Mesendoderm (in vitro differentiated cells): ENCODE measurements at places on chromosomes 2 and 18.
A peak's percentile ranks its signal among the peaks of the same experiment; 100 is the strongest.

DNA sequence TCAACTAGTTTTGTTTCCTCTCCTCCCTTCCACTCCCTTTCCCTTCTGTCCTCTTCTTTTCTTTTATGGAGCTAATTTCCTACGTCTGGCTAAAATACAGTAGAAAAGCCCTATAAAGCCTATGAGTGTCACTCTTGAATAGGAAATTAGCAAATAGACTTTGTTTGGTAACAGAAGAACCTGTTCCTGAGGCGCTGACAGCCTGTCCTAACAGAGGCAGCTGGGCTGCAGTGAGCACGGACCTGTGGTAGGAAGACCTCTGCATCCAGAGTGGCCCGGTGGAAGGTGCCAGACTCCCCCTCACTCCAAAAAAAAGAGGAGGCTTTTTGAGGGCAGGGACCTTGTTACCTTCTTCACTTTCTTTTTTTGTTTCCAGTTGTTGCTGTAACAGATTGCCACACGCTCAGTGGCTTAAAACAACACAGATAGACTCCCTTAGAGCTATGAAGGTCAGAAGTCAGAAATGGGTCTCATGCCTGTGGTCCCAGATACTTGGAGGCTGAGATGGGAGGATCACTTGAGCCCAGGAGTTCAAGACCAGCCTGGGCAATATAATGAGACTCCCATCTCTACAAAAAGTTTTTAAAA, 81.2 kb upstream of the TXNDC2 start:
- no peak for DNase-seq

DNA sequence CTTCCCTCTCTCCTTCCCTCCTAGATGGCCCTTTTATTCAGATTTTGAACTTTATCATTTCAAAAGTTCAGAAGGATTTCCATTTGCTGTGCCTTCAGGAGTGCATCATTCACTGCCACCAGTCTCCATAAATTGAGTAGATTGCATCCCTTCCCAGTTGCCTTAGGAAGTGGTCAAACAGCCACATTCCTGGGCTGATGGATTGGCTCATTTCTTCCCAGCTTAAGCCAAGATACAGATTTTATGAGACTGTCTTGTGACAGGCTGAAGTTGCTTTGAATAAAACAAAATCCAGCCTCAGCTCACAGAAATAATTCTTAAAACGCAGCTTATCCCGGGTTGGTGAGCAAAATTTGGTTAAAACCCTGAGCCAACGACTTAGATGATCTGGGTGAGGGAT, 9.8 kb downstream of the NRP2 start:
- DNase-seq = no peak

DNA sequence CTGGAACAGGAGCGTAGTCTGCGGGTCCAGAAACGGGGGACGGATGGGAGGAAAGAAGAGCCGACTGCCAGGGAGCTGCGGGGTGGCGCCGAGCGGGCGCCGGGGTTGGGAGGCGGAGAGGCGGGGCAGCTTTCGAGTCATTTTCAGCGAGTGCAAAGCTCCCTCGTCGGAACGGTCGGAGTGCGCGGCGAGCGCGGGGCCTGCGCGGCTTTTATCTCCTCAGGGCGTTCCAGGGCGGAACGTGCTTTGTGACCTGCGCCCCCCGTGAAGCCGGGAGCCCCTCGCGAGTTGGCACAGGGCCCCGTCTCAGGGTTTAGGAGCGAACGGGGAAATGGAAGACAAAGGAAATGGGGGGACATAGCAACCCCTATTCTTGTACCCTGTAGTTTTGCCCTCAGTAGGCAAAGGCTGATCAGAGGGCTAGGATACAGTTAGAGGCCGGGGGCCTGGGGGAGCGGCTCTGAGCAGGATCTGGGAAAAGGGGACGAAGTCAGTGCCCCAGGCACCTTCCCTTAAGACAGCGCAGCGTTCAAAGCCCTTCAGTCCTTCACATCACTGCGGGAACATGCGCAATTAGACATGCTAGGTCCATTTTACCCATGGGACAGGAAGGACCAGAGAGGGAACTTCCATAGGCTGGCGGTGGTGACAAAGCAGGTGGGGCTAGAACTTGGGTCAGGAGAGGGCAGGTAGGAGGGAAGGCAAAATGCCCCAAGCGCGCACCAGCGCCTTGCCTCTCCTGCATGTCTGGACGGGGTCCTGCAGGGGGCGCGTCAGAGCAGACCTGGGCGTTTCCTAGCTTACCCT, 60.1 kb upstream of the IL1RL1 start:
- DNase-seq = peak; percentile 63

DNA sequence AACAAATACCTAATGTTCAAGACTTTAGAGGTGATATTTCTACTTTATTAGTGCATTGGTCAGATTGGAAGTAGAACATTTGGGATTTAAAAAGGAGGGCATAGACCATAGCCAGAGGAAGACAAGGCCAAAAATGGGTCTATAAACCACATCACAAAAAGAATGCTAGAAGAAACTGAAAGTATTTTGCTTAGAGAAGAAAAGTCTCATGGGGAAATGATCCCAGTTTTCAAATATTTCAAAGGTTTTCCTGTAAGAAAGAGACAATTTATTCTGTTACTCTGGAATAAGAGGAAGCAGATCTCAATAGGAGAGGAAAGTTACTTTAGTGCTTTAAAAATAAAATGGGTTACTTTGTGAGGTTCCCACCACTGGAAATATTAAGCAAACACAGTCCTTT, 341.4 kb downstream of the TNS1 start:
- DNase-seq = no peak

DNA sequence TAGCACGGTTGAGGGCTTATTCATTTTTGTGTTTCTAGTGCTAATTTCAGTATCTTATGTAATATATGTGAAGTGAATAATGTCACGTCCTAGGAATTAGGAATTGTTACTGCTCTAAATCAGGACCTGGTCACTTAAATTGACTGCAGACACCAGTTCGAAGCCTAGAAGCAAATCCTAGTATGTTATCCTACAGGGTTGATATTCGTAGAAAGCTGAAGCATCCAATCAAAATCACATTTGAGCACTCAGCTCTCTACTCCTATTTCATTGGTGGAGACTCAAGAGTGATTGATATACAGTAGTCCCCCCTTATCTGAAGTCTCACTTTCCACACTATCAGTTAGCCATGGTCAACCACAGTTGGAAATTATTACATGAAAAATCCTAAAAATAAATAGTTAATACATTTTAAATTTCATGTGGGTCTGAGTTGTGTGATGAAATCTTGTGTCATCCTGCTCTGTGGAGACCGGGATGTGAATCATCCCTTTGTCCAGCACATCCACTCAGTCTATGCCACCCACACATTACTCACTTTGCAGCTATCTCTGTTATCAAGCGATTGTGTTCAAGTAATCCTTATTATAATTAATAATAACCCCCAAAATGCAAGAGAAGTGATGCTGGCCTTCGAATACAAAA, 35.2 kb upstream of the SCN9A start:
- DNase-seq = peak; percentile 22

- peak; percentile 60 for DNase-seq
These were observed 8.1 kb downstream of the CHMP1B start for GRCh38 chr18:11859282-11859830.

GRCh38 chr2:134425724-134426496, 172.0 kb downstream of the MGAT5 start:
- no peak for DNase-seq

GRCh38 chr2:217360781-217361482, 501.1 kb upstream of the TNP1 start:
- DNase-seq = no peak

GRCh38 chr2:59851836-59852475, 701.5 kb downstream of the BCL11A start:
- peak; percentile 44 for DNase-seq

GRCh38 chr2:105774781-105775337, 30.1 kb downstream of the NCK2 start:
- DNase-seq = no peak

DNA sequence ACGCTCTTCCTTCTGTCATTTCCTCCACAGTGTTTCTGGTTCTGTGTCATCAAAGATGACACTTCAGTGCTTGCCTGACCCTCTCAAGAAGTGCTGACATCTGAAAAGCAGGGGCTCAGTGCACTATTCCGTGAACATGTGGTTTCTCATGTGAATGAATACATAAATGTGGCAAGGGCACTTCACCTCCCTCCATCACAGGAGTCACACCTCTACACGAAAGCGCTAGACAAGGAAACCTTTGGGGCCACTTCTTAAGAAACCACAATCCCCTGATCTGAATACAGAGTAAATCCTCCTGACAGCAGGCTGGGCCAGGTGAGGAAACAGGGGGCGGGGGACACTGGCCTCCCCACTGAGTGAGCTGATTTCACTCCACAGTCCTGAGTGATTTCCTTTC, 145.8 kb upstream of the ACAA2 start:
- peak; percentile 72 for DNase-seq

DNA sequence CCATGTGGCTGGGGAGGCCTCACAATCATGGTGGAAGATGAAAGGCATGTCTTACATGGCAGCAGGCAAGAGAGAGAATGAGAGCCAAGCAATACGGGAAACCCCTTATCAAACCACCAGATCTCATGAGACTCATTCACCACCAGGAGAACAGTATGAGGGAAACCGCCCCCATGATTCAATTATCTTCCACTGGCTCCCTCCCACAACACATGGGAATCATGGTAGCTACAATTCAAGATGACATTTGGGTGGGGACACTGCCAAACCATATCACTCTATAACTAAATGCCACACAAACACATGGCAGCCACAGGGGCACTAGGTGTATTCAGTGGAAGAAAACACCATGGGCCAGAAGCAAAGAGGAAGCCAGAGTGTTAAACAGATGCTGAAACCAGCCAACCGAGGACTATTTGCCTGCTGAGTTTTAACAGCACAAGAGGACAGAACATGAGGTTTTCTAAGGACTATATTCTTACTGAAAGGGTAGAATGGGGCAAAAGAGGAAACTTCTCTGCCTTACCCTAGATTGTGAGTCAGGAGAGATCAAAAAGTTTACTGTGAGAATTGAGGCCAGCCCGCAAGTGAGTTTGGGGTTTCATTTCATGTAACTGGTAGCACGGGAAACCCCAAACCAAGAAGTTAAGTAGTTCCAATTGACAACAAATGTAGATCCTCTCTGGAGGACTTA, 49.2 kb downstream of the SIGLEC15 start:
- DNase-seq = no peak

- no peak for DNase-seq
These were observed 61.7 kb upstream of the NCK2 start for GRCh38 chr2:105683011-105683492.

GRCh38 chr2:27307287-27307544, 1.0 kb downstream of the UCN start:
- DNase-seq = no peak

- DNase-seq = peak; percentile 57
These were observed 534 bp upstream of the SOCS6 start for GRCh38 chr18:70288171-70288850.

DNA sequence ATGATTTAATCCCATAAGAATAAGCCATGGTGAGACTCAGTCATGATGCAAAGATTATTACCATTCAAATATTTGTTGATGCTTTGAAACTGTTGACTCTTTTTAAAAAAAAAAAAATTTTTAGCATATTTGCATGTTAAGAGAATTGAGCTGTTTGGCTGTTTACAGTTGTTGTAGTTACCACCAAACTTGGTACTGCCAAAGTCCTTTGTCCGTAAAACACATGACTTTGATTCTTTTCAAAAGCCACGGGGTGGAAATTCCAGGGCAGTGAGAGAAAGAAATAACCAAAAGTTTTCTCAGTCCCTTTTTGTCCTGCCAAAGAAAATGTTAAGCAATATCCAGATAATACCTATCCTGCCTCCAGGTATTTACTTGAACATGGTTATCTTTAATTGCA, 474.8 kb downstream of the METTL4 start:
- peak; percentile 63 for DNase-seq

- peak; percentile 94 for DNase-seq
These were observed 105.6 kb upstream of the LDLRAD4 start for GRCh38 chr18:13112982-13113381.

DNA sequence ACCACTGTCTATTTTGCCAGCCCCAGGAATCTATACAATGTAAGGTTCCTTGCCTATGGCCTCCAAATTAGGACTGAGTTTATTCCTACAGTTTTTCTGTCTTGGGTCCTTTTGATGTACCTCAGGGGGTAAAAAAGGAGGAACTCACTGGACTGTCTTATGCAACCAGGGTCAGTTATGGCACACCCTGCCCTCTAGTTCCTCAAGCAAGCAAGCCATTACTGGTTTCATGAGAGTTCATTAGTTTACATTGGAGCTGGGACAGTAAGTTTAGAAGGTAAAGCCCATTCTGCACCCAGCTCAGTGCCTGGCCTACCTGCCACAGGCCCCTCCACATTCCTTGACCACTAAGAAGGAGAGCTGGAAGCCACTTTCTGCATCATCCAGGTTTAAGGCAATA, 68.7 kb upstream of the WIPF1 start:
- DNase-seq = no peak

DNA sequence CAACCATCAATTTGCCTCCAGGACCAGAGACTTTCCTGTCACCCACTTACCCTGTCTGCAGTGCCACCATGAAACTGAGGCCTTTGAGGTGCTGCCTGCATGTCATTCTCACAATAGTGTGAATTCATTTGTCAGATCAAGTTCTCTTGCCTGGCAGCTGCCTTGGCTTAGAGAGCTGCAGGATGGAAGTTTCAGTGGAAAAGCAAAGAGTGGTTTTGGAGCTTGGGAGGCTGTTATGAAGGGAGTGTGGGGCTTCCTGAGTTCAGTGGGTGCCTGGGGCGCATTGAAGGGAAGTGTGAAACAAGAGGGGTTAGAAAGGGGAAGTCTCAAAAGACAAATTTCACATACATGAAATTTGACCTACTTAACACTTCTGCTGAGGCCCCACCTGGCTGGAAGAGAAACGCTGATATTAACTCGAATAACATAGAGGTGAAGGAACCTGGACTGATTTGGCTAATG, 7.9 kb upstream of the LBH start:
- DNase-seq = no peak

- no peak for DNase-seq
These were observed 2.9 kb upstream of the PTPN4 start for GRCh38 chr2:119756837-119757236.

- no peak for DNase-seq
These were observed 14.8 kb upstream of the MLPH start for GRCh38 chr2:237472187-237472712.

DNA sequence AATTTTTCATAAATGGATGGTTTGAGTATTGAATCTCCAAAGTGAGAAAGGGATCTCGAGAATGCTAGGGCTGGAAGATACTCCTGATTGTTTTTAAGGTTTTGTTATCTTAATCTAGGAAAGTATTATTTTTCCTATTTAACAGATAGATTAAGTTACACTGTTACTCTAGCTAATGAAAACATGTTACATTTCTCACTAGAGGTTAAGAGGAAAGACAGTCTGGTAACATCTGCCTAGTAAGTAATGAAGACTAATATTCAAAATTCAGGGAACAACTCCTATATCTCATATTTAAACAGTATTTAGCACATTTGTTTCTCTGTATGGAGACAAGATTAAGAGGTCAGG, 2.0 kb downstream of the GALNT3 start:
- no peak for DNase-seq

- DNase-seq = no peak
These were observed 80.3 kb upstream of the SESTD1 start for GRCh38 chr2:179344970-179345369.
